Amniotic epithelial cell (primary cell): ENCODE measurements at places on chromosomes 5 and 9.

- DNase-seq, result no peak
These were observed 343.7 kb downstream of the ENC1 start for GRCh38 chr5:74296685-74297408.

DNA sequence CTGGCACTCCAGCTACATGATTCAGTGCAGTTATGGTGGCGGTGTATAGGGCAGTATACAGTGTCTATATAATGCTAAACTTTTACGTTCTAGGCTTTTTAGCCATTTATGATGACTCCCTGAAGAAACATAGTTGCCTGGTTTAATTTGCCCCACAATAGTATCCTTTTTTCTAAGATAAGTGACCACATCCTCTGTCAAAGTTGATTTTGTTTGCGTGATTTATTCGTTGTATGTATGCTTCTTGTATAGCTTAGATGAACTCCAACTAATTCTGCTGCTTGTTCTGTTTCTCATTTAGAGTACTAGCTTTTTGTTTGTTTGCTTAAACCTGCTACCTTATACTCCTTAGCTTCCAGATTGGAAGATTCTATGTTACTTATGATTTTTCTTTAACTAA, 83.6 kb downstream of the ERMP1 start:
- no peak for DNase-seq

- no peak for DNase-seq
These were observed 48.2 kb upstream of the CTNNA1 start for GRCh38 chr5:138705007-138705406.

DNA sequence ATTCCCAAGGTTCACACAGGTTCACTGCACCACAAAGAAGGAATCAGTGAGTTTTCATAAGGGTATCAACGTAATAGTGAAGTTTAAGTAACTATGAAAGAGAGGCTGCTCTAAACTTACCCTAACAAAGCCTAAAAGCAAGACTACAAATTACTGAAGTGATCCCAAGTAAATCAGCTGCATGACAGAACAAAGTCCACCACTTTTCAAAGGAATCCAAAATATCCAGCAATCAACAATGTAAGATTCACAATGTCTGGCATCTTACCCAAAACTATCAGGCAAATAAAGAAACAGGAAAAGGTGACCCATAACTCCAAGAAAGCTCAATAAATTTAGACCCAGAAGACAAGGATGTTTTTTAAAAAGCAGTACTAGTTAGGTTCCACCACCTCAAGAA, 70.1 kb downstream of the GNAQ start:
- peak; percentile 29 for DNase-seq

- DNase-seq, result peak; percentile 48
These were observed 94.4 kb upstream of the ITGA1 start for GRCh38 chr5:52693280-52693679.

GRCh38 chr9:12988258-12988657, 213.4 kb downstream of the LURAP1L start:
- DNase-seq, result no peak

DNA sequence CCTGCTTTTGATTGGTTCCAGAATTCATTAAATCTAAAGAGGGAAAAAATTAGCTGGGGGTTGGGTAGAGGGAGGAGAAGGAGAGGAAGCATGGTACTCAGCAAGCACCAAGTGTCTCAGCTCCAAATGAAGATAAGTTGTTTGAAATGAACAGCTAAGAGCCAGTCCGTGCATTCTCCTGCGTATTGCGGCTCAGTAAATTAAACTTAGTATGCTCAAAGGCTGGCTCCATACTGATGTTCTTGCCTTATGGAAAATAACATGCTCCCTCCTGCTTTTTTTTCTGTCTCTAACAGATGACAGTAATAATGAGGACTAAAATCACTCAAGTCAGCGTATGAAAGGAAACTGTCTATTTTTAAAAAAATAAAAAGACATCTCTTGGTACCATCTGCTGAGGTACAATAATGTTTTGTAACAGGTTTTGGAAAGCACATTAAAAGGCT, 161.0 kb downstream of the SPATA31D1 start:
- no peak for DNase-seq

GRCh38 chr9:22208846-22209585, 199.9 kb upstream of the CDKN2B start:
- DNase-seq, result peak; percentile 35

DNA sequence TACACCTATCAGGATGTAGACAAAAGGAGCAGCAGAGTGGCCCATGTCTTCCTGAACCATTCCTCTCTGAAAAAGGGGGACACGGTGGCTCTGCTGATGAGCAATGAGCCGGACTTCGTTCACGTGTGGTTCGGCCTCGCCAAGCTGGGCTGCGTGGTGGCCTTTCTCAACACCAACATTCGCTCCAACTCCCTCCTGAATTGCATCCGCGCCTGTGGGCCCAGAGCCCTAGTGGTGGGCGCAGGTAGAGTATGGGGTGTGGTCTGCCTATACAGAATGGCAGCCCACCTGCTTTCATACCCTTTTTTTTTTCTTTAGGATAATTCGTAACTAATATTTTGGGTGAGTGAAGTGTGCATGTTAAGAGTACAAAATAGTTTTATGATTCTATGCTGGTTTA, 1.1 kb downstream of the SLC27A6 start:
- DNase-seq, result no peak

- DNase-seq, result peak; percentile 20
These were observed 52.7 kb downstream of the ADAMTSL1 start for GRCh38 chr9:18526685-18527084.

GRCh38 chr5:125685771-125686170, 737.4 kb upstream of the GRAMD2B start:
- DNase-seq, result peak; percentile 27

DNA sequence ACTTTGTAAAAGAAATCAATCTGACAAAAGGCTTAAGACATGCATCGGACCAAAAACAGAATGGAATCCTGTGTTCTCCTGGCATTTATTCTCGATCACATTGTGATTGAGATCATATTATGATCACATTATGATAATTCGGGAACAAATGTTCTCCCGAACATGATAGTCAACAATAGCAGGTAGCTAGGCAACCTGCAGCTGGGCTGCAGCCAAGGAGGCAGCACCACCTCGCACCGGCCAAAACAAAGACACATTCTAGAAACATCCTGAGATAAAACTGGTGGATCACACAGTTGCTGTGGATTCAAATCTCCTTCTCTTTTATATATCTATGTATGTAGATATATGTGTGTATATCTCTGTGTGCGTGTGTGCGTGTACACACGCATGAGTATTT, 480.6 kb upstream of the CYLC2 start:
- no peak for DNase-seq

DNA sequence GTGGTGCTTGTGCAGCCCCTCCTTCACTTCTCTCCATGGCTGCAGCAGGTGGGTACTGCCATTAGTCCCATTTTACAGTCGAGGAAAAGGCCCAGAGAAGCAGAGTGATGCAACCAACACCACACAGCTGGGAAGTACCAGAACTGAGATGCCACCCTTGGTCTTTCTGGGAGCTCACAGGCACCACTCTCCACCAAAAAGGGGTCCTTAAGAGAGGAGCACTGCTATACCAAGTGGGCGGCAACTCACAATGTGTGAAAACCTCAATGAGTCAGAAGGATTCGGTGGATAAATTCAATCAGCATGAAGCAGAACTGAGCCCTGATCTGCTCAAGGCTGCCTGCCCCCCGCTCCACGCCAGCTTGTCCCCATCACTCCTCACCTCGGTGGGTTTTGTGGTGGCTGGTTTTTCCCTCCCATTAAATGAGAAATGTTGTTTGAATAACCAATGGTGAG, 213.7 kb downstream of the FSTL4 start:
- no peak for DNase-seq

GRCh38 chr5:10666531-10667299, 94.3 kb downstream of the DAP start:
- DNase-seq, result no peak

DNA sequence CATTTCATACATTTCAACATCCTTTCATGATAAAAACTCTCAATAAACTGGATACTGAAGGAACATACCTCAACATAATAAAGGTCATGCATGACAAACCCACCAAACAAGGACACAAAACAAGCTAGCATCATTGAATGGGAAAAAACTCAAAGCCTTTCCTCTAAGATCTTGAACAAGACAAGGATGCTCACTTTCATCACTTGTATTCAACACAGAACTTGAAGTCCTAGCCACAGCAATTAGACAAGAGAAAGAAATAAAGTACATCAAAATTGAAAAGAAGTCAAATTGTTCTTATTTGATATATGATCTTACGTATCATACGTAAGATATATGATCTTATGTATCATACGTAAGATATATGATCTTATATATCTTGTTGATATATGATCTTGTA, 5.3 kb downstream of the MRPL50 start:
- DNase-seq, result no peak

- no peak for DNase-seq
These were observed 6.5 kb downstream of the PLCXD3 start for GRCh38 chr5:41503860-41504259.

GRCh38 chr9:126472198-126472947, 141.4 kb upstream of the LMX1B start:
- DNase-seq, result no peak

DNA sequence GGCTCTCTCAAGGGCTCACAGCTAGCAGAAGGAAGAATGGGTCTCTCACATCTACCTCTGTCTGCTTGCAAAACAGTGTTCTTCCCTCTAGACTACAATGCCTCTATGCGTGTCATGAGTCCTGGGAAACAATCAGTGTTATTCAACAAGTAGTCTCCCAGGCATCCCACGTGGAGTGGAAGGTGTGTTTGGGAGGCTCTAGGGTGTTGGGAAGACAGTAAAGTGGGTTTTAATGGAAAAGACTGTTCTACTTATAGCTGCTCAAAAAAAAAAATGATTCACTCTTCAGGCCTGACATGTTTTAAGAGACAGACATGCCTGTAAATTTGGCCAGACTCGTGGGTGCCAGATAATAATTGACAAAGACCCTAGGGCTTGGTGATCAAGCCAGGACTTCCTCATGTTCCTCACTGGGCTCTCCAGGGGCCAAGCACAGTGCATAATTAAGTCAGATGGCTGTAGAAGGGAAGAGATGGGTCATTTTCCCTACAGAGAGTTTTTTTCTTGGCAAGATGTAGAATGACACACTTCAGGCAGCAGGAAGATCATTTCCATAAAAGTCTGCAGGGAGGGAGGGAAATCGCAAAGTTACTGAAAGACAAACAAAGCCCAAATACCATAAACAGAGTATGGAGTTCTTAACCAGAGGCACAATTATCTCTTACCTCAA, 246.4 kb downstream of the ACTL7B start:
- DNase-seq, result no peak

DNA sequence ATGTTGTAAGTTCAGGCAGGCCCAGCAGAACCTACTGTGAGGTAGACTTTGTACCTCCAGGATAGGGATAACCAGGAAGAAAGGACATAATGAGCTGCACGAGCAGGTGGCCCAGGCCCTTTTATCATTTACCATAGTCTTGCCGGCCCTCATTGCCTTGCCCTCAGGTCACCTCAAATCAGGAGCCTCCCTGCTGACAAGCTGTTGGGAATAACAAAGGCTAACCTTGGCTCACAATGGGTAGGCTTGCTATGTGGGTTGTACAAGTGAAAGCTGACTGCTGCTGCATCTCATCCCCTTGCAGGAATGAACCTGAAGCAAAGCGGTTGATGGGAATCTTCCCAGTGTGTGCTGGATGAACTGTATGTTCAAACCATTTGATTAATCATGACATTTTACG, 159.5 kb upstream of the ACTBL2 start:
- DNase-seq, result no peak

- no peak for DNase-seq
These were observed 3.1 kb downstream of the ARHGEF39 start for GRCh38 chr9:35661756-35662350.

DNA sequence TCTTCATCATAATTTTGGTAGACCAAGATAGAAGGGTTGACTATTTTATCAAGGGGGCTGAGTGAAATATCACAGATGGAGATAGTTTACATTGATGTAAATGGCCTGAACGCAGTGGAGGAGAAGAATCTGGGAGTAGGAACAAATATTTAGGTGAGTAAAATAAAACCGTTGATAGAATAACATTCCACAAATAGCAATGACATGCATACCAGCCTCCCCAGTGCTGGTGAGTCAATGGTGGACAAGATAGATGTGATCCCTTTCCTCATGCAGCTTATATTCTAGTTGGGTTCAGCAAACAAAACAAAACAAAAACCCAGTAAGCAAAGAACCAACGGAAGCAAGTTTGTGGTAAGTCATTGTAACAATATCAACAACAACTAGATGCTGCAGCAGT, 385.2 kb downstream of the FAM170A start:
- DNase-seq, result peak; percentile 37

- no peak for DNase-seq
These were observed 148.8 kb downstream of the DCP2 start for GRCh38 chr5:113125371-113125770.

- DNase-seq, result no peak
These were observed 449.4 kb downstream of the TMEM38B start for GRCh38 chr9:106143781-106144180.

GRCh38 chr5:157303023-157303422, 37.1 kb downstream of the CYFIP2 start:
- DNase-seq, result no peak

DNA sequence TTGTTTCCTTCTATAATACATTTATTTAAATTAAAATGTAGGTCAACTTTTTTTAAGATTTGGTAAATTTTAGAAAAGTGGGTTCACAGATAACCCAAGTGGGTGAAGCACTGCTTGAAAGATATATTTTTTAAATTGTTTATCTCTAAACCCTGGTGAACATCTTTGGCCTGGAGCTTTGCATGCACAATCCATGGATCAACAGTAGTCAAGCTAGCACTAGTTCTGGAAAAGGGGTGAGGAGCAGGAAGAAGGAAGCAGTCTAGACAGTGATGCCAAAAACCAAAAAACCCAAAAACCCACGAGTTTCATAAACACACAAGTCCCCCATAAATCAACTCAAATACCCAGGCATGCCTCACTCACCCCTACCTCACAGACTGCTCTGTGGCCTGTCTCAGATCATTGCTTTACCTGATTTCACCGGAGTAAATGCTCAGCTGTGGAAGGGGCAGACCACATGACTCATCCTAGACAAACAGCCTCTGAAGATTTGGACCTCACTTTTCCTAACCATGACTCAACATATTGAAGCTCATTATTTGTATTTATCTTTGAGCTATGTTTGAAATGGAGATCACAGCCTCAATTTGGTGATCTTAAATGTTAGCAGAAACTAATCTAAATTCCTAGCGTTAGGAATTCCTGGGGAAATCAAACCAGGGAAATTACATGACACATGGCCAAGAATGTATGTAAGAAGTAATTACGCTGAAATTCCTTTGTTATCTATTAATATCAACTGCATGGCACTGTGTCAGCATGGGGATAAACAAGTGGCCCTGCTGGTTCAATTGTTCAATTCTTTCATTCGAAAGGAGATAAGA, 149.6 kb downstream of the ZNF608 start:
- peak; percentile 88 for DNase-seq

DNA sequence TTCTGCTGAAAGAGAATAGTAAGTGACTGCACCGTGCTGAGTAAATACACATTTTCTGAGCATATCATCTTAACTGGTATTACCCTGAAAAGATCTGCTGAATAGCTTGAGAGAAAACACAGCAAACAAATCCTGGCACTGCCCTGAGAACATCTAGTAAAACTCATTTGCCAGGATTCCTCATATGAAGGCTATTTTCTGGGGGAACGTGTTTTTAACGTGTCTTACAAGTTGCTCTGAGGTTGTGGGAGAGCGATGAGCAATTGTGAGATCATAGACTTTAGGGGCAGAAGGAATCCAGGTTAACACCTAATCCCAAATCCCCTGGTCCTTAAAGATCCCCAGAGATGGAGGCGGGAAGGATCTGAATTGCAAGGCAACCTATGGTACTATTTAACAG, 331.9 kb upstream of the RFX3 start:
- peak; percentile 77 for DNase-seq

GRCh38 chr9:121367306-121368137, 2.5 kb downstream of the STOM start:
- DNase-seq, result peak; percentile 57
